Fibroblast of skin of abdomen (primary cell): ENCODE measurements at places on chromosomes 16 and 17.

GRCh38 chr17:72898725-72899124 lies 193.8 kb downstream of the SLC39A11 start:
- DNase-seq = no peak

GRCh38 chr16:88463411-88463810 lies 10.3 kb downstream of the ZFPM1 start:
- DNase-seq = no peak

GRCh38 chr17:32240750-32241149 lies 24.9 kb upstream of the RHBDL3 start:
- peak; percentile 21 for DNase-seq

DNA sequence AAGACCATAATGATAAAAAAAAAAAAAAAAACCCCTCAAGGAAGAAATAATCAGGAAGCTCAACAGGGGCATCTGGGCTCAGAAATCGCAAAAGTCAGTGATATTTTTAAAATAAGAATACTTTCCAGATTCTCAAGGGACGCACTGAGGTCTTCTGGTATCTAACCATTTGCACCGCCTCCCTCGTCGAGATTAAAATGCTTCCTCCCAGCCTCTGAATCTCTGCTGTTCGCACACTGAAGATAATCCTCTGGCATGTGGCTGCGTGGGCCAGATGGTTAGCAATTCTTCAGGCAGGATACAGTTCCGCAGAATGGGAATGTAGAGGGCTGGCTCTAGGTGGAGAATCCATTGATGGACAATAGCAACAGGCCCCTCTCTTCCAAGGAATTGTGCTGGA lies 211.7 kb upstream of the CDH5 start:
- DNase-seq = peak; percentile 85

- peak; percentile 94 for DNase-seq
Observed at GRCh38 chr16:68823401-68824135, 19.8 kb upstream of the TANGO6 start.

- DNase-seq = no peak
Observed at GRCh38 chr17:74520016-74520434, 11.2 kb downstream of the CD300LB start.

DNA sequence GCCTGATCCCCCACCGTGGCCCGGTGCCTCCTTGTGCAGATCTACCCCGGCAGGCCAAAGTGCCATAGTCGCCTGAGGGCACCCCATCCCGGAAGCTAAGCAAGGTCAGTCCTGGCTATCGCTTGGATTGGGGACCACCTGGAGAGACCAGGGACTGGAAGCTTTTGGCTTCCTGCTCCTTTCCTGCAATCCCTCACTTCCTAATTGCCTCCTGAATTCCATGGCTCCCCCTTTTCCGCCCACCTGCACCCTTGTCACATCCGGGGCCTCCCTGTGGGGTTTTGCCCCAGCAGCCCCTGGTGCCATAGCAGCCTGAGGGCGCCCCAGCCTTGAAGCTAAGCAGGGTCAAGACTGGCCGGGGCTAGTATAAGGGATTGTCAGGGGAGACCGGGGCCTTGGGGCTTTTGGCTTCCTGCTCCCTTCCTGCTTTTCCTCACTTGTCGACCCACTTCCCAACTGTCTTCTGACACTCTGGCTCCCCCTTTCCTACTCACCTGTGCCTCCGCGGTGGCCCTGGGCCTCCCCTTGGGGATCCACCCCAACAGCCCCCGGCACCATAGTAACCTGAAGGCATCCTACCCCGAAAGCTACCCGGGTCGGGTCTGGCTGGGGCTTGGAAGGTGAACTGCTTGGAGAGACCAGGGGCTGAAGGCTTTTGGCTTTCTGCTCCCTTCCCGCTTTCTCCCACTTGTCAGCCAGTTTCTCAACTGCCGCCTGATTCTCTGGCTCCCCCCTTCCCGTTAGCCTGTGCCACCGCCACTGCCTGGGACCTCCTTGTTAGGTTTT lies 2293.6 kb downstream of the TP53TG3F start:
- no peak for DNase-seq

DNA sequence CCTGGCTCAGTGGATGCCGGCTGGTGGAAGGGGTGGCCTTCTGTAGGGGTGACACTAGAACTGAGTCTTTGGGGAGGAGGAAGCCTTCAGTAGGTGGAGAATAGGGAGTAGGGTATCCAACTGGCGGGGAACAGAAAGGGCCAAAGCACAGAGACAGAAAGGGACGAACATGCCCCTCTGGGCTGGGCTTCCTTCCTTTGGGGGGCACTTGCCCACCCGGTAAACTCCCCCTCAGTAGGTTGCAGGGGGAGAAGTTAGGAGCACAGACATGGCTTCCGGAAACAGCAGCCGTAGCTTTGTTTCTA lies 774 bp downstream of the ENGASE start:
- no peak for DNase-seq

DNA sequence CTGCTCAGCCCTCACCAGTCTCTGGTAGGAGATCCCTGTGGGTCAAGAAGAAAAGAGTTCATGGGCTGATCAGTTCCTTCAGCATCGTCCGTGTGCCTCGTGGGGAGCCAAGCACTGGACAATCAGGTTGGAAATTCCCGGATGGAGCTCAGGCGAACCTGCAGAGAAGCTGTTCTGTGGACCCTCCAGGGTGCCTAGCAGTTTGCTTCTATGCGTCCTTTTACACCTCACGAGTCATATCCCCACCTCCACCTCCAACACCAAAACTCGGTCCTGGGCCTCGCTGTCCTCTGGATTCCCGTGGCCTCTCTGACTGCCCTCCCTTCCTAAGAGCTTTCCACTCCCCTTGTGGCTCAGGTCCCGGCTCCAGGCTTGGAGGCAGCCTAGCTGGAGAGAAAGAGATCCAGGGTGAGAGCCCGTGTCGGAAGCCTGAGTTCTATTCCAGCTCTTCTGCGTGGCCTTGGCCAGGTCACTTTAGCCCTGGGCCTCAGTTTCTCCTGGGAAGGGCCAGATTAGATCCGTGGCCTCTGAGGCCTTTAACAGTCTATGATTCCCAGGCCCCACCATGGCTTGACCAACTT lies 26.2 kb upstream of the PIK3R6 start:
- DNase-seq = no peak

GRCh38 chr17:81025065-81025740 lies 9.7 kb upstream of the BAIAP2 start:
- no peak for DNase-seq

DNA sequence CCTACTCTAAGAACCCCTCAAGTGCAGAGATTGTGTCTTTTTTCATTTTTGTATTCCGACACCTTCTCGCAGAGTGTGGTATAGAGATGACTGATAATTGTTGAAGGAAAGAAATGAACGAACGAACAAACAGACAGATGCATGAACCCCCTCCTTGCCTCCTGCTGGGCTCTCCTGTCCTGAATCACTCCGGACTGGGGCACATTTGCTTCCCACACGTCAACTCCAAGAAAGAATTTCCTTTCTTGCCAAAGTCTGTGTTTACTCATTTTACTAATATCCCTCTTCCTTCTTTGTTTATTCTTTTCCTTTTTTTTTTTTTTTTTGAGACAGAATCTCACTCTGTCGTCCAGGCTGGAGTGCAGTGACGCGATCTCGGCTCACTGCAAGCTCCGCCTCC lies 37.5 kb upstream of the BHLHA9 start:
- DNase-seq = no peak

- DNase-seq = no peak
Observed at GRCh38 chr16:57409065-57409464, 4.5 kb downstream of the CCL17 start.

- peak; percentile 70 for DNase-seq
Observed at GRCh38 chr17:57597531-57598453, 147.3 kb downstream of the CCDC182 start.

- DNase-seq = no peak
Observed at GRCh38 chr16:88624977-88625576, 13.3 kb upstream of the IL17C start.

- no peak for DNase-seq
Observed at GRCh38 chr17:5745111-5745813, 161.0 kb upstream of the NLRP1 start.

DNA sequence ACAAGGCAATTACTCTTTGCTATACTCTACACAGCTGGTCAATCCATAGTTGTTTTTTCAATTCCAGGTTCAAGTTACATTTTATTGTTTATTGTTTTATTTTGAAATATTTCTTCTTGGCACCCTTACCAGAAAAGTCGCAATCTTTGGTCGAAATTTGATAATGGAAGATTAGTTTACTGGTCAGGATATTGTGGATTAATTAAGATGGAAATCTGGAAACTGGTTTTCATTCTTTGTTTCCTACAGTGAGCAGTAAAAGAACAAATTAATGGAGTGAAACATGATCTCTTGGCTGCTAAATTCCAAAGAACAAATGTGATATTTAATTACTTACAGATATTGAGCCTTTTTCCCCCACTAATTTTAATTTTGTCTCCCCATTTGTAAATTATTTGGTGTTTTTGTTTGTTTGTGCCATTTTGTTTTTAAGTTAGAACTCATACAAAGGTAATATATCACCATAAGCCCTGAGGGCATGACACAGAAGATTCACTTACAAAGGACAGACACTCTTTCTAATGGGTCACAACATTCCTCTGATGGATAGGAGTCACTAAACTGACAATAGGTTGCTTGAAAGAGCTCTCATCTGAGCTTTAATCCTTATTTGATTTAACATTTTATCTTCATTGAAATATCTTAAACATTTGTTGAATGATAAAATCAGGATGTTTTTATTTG lies 700.2 kb downstream of the KCNJ2 start:
- no peak for DNase-seq

- no peak for DNase-seq
Observed at GRCh38 chr17:51770027-51770759, 388.3 kb downstream of the CA10 start.

- no peak for DNase-seq
Observed at GRCh38 chr16:70473446-70474319, 19.3 kb downstream of the FCSK start.

DNA sequence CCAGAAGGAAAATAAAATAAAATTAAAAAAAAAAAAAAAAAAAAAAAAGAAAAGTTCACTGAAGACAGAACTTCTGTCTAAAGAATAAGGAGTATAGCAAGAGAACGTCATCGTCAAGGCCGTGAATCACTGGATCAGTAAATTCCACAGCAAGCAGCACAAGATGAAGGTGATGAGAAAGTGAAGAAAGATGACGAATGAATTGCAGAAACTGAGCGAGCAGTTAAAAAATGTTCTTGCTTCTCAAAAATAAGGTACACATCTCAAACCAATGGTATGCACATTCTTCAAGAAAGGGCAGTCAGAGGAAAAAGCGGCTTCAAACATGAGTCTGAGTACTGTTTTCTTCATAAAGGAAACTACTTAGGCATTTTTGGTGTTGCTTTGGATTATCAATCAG lies 104.7 kb downstream of the SMG6 start:
- peak; percentile 94 for DNase-seq

DNA sequence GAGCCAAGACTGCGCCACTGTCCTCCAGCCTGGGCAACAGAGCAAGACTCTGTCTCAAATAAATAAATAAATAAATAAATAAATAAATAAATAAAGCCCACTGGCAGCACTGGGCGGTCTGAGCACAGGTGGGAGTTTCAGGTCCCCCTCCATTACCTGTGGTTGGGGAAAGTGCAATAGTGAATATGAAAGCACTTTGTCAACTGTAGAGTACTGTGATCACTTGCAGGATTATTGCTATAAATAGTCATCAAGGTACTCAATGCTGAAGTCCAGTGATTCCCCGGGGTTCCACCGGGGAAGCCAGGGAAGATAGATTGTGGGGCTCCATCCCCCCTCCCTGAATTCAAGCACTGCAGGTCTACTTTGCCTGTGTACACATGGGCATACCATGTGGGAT lies 42.7 kb upstream of the CPNE2 start:
- no peak for DNase-seq

- DNase-seq = peak; percentile 36
Observed at GRCh38 chr16:62190426-62190825, 154.2 kb upstream of the CDH8 start.

- no peak for DNase-seq
Observed at GRCh38 chr17:81466564-81467472, 45.8 kb downstream of the ACTG1 start.

GRCh38 chr17:74964246-74964761 lies 8.3 kb downstream of the HID1 start:
- DNase-seq = no peak

- no peak for DNase-seq
Observed at GRCh38 chr16:13938480-13938879, 18.5 kb downstream of the ERCC4 start.

DNA sequence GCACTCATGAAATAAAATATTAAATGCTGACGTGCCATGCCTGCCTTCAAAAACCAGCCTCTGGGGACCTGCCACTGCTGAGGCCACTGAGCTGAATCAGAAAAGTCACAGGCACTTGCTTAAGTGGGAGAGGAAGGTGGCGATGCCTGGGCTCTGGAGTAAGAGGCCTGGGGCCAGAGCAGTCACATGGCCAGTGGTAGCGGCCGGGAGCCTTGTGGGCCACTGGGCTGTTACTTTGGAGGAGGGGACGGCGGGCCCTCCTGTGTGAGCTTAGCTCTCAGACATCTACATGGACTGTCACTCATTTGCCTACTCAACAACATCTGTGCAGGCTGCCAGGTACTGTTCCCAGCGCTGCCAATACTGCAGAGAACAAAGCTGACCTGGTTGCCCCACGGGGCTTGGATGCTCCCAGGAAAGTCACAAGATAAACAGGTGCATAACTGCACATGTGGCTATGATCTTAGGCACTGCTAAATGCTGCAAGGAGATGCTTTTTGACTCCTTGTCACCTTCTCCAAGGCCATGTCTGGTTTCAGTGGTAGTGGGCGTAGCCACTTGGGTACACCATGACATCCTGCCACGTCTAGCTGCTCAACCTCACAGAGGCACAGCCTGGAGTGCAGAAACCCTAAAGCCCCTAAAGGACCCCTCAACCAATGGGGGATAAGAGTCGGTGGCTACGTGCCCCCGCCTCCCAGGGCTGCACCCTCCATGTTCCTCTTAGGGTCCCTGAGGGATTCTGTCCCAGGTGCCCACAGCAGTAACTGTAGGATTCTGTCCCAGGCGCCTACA lies 11.6 kb downstream of the COTL1 start:
- DNase-seq = no peak

- DNase-seq = peak; percentile 90
Observed at GRCh38 chr16:74448990-74449389, 27.7 kb upstream of the CLEC18B start.

DNA sequence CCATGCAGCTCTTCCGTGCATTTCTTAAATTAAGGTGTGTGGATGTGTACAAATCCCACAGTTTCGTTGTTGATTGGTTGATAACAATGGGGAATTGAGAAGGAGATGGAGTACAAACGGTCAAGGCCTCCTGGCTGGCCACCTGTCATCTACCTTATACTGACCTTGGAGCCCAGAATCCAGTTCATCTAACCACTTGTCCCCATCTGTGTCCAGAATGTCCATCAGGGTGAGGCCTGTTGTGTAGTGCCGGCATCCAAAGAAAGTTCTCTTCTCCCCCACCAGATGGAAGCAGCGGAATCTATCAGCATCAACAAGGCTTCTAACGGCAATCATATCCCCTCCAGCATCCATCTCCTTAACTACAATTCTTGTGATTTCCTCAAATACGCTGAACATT lies 1.5 kb downstream of the GSDMB start:
- DNase-seq = peak; percentile 10
